Non-pigmented ciliary epithelial cell (primary cell): ENCODE measurements at places on chromosomes 5 and 9.

DNA sequence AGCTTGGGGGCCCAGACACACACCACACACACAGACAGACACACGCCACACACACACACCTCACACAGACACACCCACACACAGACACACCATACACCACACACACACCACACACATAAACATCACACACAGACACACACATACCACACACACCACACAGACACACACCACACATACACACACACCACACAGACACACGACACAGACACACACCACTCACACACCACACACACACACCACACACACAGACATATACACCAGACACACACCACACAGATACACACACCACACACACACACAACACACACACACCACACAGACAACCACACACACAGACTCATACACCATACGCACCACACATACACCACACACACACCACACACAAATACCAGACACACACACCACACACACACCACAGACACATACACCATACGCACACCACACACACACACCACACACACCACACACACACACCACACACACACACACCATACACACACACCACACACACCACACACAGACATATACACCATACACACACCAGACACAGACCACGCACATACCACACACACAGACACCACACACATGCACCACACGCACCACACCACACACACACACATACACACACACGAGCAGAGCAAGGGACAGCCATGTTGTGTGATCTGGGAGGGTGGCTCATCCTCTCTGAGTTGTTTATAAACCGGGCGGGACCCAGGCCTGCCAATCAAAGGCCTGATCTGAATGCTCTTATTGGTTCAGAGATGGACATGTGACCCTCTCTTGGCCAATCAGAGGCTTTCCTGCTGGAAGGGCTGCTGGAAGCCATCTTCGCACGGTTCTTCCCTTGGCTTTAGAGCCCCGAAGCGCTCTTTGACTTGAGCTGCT is 148.3 kb downstream of the GAPVD1 start:
- no peak for DNase-seq

DNA sequence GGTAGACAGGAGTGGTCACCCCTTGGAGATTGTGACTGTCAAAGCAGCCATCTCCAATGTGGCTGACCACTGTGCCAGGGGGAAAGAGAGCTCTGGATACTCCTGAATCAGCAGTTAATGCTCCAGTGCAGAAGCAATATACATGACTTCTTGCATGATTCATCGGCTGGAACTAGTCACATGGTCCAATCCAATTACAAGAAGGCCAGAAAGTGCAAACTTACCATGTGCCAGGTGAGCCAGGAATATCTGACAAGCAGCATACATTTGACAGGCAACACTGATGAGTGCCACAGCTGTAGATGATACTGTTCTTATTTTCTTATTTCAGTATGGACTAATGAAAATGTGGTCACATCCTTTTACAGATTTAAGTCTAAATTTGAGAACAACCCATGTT is 440.0 kb upstream of the MPDZ start:
- DNase-seq, result no peak

DNA sequence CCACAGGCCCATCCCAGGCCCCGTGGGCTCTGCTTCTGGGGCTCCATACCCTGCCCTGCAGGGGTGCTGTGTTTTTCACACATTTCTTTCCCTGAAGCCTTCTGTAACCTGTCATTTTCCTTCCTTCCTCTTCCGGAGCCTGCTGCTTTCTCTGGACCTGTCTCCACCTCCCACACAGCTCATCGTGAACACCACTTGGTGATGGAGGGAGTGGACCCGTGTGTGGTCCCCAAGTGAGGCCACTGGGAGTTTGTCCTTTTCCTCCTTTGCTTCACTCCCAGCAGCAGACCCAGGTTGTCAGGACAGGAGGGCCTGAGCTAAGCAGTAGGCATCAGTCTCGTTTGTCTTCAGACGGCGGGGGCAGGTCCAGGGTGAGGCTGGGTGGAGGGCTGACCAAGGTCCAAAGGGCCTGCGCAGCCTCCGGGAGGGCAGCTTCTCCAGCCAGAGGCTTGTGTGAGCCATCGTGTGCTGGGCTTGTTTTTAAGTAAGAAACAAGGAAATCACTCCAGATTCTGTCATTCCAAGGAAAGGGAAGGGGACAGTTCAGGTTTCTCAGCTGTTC is 5.8 kb upstream of the POMT1 start:
- no peak for DNase-seq

GRCh38 chr5:31855134-31856040 is 216.5 kb downstream of the PDZD2 start:
- DNase-seq, result no peak
